ENCODE measurements at places on chromosomes 11 and 22. TPM values are rescaled to one million over a fixed set of nuclear protein-coding genes. Genes with fewer than 3 reads are reported as not detected.

- peak; percentile 49 for DNase-seq
These were observed 86.3 kb downstream of the CCDC83 start for GRCh38 chr11:85941380-85941973.

MYBPC3 gene
- total RNA-seq, result not detected

GRCh38 chr11:90219438-90219837 is 3.4 kb downstream of the CHORDC1 start:
- DNase-seq, result no peak

DNA sequence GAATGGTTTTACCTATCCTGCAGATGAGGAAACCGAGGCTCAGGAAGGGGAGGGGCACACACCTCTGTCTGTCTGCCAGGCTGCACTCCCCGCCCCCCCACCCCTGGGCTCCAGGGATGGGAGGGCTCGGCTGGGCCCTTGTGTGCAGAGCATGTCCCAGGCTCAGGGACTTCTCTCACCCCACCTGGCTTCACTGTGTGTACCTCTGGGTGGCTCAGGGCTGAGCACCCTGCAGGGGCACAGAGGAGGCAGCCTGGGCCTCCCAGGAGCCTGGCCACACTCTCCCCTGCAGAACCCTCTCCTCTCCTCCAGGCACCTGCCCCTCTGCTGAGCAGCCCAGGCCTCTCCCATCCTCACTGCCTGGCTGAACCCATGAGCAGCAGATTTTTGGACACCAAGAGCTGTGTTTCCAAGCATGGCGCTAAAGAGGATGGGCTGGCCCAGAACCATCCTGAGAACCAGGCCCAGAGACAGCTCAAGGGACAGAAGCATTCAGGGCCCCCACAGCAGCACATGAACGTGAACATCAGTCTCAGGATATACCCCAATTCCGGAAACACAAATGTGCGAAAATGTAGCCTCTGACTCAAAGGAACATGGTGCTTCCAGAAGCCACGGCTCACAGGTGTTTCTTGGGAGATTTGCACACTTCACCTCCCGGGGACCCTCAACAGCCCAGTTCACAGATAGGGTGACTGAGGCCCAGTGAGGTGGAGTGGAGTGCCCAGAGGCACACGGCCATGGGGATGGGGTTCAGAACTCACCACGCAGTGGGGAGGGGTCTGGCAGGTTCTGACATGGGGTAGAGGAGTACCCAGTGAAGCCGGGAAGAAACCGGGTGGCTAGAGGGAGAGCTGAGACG is 10.5 kb downstream of the EMID1 start:
- DNase-seq, result no peak

GRCh38 chr11:61056571-61056970 is 45.7 kb upstream of the CD5 start:
- no peak for DNase-seq

Measured in A172 (cell line).